ENCODE measurements at places on chromosomes 2 and 18.

GRCh38 chr2:150280231-150280630 is 207.2 kb downstream of the RND3 start:
- peak; percentile 27 for DNase-seq

GRCh38 chr2:11071211-11071610 is 84.1 kb upstream of the SLC66A3 start:
- DNase-seq: no peak

DNA sequence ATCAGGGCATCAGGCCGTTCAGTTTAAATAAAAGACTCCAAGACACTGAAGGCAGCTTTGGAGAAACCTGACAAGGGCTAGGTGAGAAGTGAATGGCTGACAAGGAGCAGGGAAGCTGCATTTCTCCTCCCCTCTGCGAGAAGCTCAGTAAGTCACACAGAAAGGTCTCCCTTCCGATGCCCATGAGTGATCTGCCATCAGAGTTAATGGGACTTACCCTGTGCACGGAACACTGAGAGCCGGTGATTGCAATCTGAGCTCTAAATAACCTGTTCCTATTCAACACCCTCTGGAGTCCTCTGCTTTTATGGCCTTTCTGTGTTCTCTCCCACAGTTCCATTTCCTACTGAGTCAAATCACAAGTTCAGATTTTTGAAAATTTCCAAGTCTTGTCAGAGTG is 322.2 kb upstream of the MYT1L start:
- no peak for DNase-seq

DNA sequence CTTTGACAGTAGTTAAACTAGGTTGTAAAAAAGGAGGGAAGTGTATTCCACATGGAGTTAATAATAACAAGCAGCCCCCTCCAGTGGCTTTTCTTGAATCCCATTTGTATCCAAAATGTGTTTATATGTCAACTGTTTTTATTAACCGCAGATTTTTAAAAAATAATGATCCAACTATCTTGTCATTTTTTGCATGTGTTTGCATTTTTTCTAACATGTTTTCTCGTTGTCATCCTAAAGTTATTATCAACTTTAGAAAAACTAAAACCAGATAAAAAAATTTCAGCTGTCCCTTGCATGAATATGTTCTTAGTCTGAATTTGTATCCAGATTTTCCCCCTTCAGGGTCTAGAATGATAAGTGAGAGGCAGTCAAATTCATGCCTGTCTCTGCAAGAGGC is 1063.3 kb downstream of the BCL11A start:
- no peak for DNase-seq

- DNase-seq: no peak
Measured at GRCh38 chr2:129722306-129723019, 257.0 kb upstream of the RAB6C start.

DNA sequence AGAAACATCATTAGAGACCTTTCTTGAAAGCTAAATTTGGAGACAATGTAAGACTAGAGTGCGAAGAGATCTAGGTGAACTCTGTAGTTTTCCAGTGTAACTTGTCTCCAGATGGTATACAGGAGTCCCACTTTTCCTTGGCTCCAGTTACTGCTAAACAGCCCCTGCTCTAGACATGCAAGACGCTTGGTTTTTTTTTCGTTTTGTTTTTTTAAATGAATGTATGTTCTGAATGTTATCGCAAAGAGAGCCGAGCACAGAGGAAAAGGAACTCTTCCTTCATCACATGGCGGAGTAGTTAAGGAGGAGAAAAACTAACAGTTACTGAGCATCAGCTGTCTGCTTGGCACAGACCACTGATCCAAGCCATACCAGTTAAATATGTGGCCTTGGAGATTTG is 2.4 kb downstream of the RALB start:
- DNase-seq: no peak

DNA sequence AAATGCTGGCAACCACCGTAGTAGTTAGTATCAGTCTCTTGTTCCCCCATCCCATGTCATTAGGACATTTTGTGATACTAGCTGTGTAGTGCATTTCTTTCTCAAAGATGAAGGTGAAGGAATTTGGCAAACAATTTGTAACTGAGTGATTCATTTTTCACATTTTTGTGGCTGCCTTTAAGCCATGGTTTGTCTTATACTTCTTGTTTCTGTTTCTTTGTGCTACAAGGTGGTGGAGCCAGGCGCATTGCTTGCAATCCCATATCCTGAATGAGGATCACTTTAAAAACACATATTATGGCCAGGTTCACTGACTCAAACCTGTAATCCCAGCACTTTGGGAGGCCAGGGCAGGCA is 40.6 kb downstream of the GPD2 start:
- no peak for DNase-seq

- no peak for DNase-seq
Measured at GRCh38 chr2:144703852-144704708, 184.2 kb upstream of the ZEB2 start.

DNA sequence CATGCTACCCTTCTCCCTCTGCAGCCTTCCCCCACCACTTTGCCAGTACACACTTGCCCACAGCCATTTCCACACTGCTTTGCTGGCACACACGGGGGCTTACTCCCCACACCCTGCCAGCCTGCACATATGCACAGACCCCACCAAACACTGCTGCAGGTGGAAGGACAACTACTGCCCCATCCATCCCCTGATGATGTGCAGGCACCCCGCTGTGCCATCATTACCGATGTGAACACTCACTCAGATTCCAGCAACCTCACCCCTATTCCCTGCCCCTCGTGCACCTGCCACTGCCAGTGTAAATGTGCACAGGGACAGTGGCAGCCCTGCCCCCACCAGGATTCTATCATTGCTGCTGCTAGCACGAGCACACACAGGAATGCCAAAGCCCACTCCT is 1400.8 kb upstream of the DDX18 start:
- no peak for DNase-seq

DNA sequence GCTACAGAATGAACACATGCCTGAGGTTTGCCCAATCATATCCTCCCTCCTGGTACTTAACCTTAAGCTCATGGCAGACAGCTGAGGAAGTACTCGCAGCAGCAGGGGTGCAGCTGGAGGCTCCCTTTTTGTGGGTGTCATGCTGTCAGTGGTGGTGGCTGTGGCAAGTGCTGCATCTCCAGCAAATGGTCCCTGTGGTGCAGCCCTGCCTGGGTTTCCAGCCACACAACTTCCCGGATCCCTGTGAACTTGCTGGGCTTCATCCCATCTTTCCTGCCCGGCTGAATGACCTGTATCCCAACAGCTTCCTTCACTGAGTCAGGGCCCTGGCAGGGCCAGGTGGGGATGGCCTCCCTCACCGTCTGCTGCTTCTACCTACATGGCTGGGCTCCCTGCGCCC is 5.0 kb downstream of the TMEM185B start:
- DNase-seq: no peak

GRCh38 chr18:6666012-6666685 is 63.4 kb upstream of the ARHGAP28 start:
- no peak for DNase-seq

Measured in glomerular endothelial cell (primary cell).